NCI-H2029 treated with DMSO at 0.1 percent for 48 hours (cell line): ENCODE measurements at places on chromosomes 1 and 21.

DNA sequence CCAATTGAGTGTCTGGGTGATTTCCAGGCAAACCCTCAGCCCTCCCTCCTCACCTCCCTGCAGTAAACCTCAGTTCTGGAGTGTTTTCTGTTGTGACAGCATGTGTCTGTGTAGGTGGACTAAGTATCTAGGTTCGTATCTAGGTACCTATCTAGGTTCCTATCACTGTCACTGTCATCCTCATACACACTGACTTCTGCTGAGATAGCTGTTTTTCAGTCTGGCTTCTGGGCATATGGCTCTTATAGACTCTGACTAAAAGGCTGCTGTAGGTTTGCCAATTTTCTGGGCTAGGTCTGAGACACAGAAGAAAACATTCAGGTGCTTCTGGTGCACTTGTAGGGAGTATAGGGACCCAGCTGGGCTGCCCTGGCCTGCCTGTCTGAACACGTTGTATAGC is 8.1 kb upstream of the TRIM67 start:
- no peak for DNase-seq

- no peak for DNase-seq
Observed at GRCh38 chr1:19044471-19044870, 88.0 kb upstream of the IFFO2 start.

DNA sequence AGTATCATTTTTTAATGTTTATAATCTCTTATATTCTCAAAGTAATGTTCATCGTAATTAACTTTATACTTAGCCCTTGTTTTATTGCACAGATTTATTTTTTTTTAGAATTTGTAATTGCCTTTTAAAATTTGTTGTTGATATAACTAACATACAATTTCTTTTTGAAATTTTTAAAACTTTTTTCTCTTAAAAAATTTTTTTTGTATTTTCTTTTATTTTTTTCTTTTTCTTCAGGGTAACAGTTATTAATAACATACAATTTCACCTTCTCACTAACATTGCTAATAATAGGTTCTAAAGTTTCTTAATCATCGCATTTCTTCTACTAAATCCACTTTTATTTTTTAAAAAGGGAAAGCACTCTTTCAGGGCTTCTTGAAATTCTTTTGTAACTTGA is 11.3 kb upstream of the VAMP4 start:
- DNase-seq = no peak

DNA sequence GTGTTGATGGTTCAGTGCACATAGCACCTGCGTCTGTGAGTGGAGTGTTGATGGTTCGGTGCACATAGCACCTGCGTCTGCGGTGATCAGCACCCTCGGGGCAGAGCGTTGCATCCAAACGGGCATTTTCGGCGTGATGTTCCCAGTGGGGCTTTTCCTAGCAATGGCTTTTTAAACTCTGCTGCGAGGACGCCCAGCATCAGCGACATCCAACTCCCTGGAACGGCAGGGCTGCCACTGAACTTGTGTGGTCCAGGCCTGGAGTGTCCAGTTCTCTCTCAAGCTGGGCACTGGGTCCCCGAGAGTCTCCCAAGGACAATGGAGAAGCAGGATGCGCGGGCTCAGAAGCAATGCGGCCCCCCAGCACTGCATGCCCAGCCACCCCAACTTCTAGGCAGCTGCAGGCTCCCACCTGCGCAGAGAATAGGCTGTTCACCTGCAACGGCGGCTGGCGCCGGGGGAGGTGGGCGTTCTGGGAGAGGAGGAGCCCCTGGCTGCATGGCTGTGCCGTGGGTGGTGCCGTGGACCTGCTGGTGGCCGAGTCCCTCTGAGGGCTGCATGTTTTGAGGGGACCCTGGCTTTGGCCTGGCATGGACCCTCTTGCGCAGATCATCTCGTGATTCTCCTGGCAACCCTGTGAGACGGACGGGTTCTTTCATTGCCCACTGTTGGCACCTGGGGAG is 10.1 kb upstream of the C1orf174 start:
- no peak for DNase-seq

DNA sequence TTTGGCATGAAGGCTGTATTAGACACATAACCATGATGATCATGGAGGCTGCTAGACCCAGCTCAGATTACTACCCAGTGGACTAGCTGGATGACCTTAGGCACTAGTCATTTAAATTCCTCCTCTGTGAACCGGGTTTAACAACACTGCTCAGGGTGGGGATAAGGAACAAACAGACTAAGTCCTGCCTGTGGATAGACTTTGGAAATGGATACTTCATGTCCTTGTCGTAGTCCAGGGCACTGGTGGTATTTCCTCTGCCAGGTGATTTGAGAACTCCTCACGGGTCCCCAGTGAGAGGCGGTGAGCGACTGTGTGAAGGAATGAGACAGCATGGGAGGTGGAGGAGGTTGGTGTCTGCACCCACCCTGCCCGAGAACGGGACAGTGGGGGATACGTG is 72.9 kb upstream of the SELENON start:
- no peak for DNase-seq

- DNase-seq = no peak
Observed at GRCh38 chr1:243482141-243483022, 226.5 kb downstream of the SDCCAG8 start.

DNA sequence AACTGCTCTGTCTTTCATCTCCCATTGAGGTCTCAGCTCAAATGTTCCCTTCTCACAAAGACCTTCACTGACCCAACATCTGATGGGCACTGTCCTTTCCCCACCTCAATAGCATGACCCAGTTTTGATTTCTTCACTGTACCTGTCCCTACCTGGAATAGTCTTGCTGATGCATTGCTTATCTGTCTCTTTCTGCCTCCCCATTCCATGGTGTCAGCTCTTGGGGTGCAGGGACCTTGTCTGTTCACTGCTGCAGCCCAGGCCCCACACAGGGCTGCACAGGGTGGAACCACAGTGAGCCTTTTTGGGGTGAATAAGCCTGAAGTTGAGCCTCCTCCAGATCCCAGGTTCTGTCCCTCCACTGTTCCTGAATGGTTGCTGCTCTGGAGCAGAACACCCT is 414.9 kb downstream of the PTPRU start:
- no peak for DNase-seq

GRCh38 chr1:108200687-108201051 is 526 bp upstream of the SLC25A24 start:
- DNase-seq = peak; percentile 30

DNA sequence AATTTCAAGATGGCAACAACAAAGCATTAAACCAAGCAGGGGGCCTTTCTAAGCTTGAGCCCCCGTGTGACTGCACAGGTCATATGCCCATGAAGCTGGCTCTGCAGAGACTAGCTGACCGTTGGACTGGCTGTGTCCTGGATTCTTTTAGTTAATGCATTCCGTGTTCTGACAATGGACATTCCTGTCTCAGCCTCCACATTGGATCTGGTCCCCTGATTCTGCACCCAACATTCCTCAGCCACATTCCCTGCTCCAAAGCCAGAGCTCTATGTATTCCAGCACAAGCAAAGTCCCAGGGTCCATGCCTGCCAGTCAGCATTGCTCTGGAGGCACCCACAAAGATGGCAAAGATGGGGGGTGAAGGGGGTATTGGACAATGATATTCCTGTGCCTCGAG is 5.1 kb upstream of the NAV1 start:
- no peak for DNase-seq

DNA sequence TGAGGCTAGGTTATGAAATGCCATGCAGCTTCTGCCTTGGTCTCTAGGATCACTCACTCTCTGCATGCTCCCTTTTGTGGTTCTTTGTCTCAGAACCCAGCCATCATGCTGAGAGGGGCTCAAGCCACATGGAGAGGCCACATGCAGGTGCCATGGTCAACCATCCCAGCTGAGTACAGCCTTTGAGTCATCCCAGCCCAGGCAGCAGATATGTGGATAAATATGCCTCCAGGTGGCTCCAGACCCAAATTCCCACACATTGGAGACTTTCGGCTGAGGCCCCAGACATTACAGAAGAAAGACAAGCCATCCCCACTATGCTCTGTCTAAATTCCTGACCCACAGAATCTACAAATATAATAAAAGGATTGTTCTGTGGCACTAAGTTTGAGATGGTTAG is 102.0 kb downstream of the LHX9 start:
- DNase-seq = no peak

- DNase-seq = no peak
Observed at GRCh38 chr1:231883382-231883781, 256.8 kb downstream of the DISC1 start.

- no peak for DNase-seq
Observed at GRCh38 chr1:100931716-100932115, 35.8 kb downstream of the SLC30A7 start.

GRCh38 chr1:18716785-18717678 is 86.4 kb downstream of the PAX7 start:
- no peak for DNase-seq

DNA sequence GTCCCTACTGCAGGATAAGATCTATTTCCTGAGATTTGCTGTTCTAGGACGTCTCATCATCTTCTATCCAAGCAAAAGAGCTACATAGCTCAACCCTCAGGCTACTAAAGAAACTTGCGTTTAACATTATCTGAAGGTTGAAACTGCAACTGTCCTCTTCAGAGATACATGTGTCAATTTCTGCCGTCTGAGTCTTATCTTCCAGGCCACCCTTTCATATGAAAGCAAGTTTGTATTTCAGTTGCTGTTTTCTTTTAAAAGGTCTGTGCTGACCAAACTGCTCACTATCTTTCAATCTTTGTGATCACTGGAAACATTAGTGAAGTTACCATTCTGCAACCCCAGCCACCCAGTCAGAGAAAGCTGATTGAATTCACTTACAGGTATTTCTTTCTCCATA is 108.6 kb upstream of the RAB3GAP2 start:
- DNase-seq = no peak

- DNase-seq = no peak
Observed at GRCh38 chr1:215807218-215807617, 240.1 kb downstream of the KCTD3 start.

DNA sequence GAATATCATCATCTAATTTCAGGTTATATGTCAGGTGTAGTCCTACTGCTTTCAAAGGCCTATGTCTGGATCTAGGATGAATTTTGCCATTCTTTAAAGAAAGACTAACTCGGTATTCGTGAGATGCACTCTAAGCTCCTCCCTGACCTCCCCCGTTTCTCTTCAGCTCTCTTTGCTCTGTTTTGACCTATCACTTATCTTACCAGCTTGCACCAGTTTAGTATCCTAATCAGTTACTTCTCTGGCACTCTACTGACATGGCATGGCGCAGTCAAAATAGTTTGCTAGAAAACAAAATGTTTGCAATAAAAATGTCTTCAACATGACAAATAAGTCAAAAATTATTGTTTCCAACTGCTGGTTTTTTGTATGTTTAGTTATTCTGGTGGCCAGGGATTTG is 8.4 kb upstream of the SLC16A1 start:
- no peak for DNase-seq

DNA sequence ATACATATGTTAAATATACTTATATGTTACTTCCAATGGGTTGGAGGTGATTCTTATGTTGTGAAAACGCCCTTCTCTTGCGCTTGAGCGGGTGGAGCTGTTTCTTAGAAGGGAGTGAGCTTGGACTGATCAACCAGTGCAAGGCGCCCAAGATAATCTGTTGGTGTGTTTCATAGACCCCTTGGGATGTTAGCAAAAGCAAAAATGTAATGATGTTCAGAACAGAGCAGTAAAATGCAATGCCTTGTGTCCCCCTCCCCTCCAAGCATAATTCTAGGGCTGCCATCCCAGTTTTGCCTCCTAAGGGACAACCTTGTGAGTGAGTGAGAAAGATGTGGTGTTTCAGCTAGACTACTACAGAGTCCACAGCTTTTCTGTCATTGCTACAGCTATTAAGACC is 6.2 kb upstream of the CD34 start:
- no peak for DNase-seq

GRCh38 chr1:226400519-226401354 is 7.2 kb downstream of the PARP1 start:
- no peak for DNase-seq

GRCh38 chr1:183200451-183200850 is 14.4 kb downstream of the LAMC2 start:
- DNase-seq = no peak

DNA sequence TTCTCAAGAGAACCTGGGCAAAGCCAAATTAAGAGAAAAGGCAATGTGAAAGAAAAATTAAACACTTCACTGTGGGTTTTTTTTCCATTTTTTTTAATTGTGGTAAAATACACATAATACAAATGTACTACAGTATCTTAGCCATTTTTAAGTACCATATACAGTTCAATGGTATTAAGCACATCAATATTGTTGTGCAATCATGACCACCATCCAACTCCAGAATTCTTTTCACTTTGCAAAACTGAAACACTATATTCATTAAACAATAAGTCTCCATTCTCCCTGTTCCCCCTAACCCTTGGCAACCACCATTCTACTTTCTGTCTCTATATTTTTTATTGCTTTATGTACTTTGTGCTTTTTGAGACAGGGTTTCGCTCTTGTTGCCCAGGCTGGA is 17.8 kb upstream of the OTUD7B start:
- no peak for DNase-seq

- DNase-seq = peak; percentile 86
Observed at GRCh38 chr1:150561254-150561973, 12.2 kb downstream of the ADAMTSL4 start.

- DNase-seq = no peak
Observed at GRCh38 chr1:6762060-6762459, 23.2 kb upstream of the CAMTA1 start.

DNA sequence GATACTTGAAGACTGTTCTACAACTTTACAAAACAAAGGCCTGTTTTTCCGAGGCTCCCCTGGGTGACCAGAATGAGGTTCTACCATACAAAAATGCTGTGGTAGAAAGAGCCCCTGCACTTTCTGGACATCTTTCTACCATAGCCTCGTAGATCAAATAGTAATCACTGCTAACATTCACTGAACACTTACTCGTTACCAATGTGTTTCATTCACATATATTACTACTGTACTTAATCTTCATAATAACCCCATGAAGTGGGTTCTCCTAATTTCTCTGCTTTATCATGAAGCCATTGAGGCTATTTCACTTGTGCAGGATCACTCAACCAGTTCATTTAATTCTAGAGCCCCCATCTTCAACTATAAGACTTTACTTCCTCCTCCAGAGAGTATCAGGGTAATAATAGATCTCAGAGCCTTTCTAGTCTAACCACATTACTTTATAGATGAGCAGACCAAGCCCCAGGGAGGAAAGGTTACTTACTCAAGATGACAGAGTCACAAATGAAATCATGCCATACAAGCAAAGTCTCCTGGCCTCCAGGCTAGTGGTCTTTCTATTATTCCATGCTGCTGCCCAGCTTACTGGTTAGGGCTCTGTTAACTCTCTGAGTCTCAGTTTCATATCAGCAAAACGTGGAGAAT is 46.7 kb upstream of the OSBPL9 start:
- no peak for DNase-seq

DNA sequence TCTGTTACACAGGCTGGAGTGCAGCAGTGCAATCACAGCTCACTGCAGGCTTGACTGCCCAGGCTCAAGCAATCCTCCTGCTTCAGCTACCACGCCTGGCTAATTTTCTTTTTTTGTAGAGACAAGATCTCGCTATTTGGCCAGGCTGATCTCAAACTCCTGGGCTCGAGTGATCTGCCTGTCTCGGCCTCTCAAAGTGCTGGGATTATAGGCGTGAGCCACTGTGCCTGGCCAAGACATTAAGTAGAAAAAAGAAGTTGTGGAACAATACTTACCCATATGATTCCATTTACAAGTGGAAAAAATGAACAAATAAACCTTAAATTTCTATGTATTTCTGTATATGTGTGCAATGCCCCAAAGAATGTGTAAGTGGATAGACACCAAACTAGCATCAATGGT is 30.3 kb upstream of the ID3 start:
- DNase-seq = no peak

- no peak for DNase-seq
Observed at GRCh38 chr21:28078126-28078525, 914.6 kb downstream of the LTN1 start.

GRCh38 chr1:44602634-44603628 is 71.3 kb downstream of the TMEM53 start:
- DNase-seq = peak; percentile 24

- DNase-seq = no peak
Observed at GRCh38 chr1:21517161-21517589, 8.0 kb downstream of the ALPL start.
